ENCODE measurements at places on chromosomes 3 and 15. TPM values are rescaled to one million over a fixed set of nuclear protein-coding genes. Genes with fewer than 3 reads are reported as not detected.

Gene AMOTL2
- not detected for total RNA-seq

Gene TWF2
- 48.2 TPM for total RNA-seq

Gene CA12
- not detected for total RNA-seq

Gene RUBCN
- total RNA-seq: 40.2 TPM

Gene FOXB1
- total RNA-seq: 0.22 TPM

Gene CCDC33
- not detected for total RNA-seq

Gene GP5
- total RNA-seq: 6.1 TPM
